ENCODE measurements at places on chromosomes 1 and 21.
A peak's percentile ranks its signal among the peaks of the same experiment; 100 is the strongest.

GRCh38 chr21:32403201-32403777, 9.2 kb upstream of the EVA1C start:
- DNase-seq, result peak; percentile 36

- no peak for DNase-seq
These were observed 2.4 kb downstream of the LIX1L start for GRCh38 chr1:145955436-145955835.

DNA sequence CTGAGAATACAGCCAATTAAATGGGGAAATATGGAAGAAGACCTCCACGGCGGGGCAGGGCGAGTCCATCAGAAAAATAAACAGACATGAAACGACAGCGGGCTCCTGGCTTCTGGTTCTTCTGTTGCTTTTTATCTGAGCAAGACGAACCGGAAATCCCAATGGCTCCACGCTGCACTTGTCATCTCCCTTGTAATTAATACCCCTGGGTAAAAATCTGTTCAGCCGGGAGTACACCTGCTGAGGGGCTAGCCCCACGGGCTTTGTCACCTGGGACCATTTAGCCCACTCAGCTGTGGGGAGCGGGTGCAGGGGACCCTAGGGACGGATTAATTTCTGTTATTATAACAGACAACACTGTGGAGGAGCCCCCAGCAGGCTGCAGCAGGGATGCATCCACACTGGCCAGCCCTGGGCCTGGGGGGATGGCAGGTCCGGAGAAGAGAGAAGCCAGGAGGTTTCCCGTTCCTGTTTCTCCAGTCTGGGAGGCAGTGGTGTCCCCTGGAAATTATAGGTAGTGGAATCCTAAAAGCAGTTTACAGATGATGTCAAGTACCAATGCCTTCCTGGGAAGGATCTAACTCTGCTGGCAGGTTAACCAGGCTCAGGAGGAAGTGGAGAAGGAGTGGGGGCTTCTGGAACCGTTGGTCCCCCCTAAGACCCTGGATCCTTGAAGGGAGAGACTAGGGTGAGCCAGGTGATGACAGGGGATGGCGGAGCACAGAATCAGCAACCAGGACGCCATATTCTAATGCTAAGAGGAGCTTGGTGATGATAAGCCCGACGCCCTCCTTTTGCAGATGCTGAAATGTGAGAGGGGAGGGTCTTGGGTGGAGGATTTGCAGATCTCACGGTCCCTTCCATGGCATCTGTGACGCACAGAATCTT, 566.1 kb downstream of the PTPRU start:
- DNase-seq, result no peak

GRCh38 chr1:232678185-232678886, 48.4 kb upstream of the SIPA1L2 start:
- DNase-seq, result no peak

GRCh38 chr21:33543505-33544129, 779 bp downstream of the SON start:
- peak; percentile 53 for DNase-seq

- no peak for DNase-seq
These were observed 90.6 kb upstream of the RALGPS2 start for GRCh38 chr1:178634445-178634844.

- DNase-seq, result peak; percentile 25
These were observed 1.3 kb downstream of the DYRK1A start for GRCh38 chr21:37367703-37368540.

DNA sequence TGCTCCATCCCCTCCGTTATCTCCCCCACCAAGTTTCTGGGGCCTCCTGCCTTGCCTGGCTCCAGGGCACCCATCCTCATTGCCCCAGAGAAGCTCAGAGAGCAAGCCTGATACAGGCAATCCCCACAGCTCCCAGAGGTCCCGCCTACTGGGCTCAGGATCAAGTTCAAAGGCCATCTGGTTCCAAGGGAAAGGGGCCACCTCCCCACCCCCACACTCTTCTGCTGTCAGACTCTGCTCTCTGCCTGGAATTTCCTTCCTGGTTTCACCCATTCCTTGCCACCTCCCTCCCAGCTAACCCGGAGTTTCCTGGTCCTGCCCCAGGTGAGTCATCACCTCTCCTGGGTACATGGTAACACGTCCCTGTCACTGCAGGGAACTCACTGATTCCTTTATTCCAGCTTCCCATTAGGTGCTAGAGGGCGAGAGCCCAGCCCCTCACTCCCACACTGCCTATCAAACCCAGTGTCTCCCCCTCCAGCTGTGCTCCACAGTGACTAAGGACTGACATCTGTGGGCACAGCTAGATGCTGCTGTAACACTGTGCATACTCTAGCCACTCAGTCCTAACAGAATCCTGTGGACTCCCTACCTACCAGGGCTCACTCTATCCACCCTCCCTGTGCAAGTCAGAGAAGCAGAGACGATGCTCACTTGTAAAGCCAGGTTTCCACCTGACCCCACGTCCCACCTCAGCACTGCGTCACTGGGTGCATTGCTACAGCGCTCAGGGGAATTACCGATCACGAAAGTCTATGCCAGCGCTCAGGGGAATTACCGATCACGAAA, 21.8 kb downstream of the RSPH1 start:
- DNase-seq, result no peak

DNA sequence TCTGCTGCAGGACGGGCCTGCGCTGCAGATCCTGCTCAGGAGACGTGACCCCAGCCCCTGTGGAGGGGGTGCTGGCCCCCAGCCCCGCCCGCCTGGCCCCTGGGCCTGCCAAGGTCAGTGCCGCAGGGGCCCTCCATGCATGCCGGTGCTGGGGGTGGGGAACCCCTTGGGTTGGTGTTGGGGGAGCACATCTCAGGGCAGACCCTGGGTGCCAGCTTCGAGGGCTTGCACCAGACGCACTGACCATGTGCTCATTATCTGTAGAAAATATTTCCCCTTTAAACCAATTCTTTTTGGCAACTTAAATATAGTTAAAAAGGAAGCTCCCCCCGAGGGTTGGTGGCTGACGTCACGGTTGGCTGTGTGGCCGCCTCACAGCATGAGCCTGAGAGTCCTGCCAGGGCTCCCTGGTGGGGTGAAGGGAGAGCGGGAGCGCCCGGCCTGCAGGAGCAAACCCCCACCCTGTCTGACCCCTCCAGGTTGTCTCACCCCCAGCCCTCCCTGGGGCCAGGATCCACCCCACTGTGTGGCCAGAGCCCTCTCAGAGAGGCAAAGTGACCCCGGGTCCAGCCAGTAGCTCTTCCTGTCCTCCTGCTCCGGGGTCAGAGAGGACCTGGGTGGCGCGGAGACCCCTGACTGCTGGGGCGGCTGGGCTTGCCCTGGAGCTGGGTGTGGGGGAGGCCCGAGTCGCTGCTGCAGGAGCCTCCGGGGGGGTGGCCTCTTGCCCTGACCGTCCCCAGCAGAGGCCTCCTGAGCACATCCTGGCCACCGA, 5.3 kb upstream of the PFKL start:
- DNase-seq, result no peak

DNA sequence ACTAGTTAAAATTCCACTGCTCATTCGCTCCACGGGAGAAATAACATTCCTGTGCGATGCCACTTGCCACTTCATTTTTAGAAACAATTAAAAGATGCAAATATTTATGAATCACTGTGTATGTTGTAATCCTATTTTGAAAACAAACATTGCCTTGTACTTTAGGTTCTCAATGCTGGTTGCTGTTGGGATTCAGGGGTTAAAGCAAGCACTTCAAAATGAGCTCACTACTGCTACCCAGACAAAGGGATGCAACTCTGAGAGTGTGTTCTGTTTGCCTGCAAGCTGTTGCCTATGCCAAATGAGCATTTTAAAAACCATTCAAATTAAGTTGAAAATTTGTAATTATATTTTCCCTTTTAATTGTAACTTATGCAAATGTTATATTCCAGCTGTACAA, 87.5 kb downstream of the RWDD3 start:
- no peak for DNase-seq

DNA sequence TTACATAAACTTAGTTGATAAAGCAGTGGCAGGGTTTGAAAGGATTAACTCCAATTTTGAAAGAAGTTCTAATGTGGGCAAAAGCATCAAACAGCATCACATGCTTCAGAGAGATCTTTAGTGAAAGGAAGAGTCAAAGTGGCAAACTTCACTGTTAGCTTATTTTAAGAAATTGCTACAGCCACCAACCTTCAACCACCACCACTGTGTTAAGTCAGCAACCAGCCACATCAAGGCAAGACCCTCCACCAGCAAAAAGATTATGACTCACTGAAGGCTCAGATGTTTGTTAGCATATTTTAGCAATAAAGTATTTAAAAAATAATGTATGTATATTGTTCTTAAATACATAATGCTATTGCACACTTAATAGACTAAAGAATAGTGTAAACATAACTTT, 21.3 kb upstream of the MAGI3 start:
- no peak for DNase-seq

DNA sequence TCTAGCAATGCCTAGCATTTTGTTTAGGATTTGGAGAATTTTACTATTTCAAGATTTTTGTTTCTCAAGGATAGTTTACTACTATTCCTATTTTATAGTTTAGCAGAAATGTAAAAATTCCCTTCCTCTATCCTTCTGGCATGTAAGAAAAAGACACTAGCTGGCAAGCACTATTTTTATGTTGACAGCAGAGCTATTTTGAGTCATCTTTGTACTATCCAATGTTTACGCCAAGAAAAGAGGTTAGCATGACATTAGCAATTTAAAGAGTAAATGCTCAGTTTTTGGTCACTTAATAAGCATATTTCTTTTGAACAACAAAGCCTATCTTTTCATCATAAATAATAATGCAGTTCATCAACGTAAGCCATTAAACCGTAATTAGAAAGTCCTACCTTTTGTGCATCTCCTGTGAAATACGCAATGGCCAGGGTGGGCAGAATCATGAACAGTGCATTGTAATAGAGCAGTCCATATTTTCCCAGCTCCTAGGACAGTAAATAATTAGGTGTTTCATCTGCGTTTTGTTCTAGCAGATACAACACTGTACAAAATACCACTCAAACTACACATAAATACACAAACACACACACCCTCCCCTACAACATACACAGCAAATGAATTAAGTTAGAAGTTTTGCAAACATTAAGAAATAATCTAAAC, 12.0 kb downstream of the SLC35D1 start:
- no peak for DNase-seq

DNA sequence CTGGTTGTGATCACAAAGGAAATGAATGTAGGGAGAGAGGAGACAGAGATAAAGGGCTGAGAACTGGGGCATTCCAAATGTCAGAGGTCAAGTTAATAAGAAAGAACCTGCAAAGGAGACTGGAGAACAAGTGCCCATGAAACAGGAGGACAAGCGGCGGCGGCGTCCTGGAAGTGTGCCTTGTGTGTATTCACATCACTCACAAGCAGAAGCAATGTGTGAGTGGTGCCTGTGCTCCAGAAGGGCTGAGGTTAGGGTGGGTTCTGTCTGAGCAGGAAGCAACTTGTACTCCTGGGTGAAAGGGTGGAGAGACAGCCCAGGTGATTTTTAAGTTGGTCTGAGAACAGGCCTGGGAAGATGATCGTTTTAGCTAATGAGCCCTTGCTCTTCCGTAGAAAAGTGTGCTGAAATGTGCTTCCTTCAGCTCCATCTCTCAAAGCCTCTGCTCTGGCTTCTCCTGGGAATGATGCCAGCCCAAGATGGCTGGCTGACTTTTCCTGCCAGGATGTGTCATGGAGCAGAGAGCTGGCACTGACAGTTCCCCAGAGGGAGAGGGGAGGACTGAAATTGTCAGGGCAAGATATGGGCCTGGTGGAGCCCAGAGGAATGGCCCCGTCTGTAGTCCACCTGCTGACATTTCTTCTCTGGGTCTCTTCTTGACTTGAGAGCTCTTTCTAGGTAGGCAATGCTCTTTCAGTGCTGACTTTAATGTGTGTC, 25.1 kb upstream of the PLEKHA6 start:
- no peak for DNase-seq

DNA sequence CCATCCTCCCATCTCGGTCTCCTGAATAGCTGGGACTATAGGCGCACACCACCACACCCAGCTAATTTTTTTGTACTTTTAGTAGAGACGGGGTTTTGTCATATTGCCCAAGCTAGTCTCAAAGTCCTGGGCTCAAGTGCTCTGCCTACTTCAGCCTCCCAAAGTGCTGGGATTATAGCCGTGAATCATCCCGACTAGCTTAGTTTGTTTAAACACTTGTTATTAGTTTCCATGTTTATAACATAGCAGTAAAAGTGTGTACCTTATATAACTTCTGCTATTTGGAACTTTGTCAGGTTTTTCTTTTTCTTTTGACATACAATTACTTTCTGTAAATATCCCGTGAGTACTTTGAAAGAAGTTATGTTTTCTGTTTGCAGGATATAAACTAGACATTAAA, 60.6 kb upstream of the C1orf21 start:
- no peak for DNase-seq

- no peak for DNase-seq
These were observed 34.0 kb upstream of the LEPR start for GRCh38 chr1:65386439-65386838.

- DNase-seq, result no peak
These were observed 10.5 kb downstream of the ZMYM4 start for GRCh38 chr1:35278886-35279554.

- DNase-seq, result no peak
These were observed 258.3 kb downstream of the ATG4C start for GRCh38 chr1:63042278-63042677.
